ENCODE measurements at places on chromosomes 16 and 17.

- peak; percentile 50 for DNase-seq
These were observed 19.4 kb downstream of the PLCG2 start for GRCh38 chr16:81798311-81799137.

- peak; percentile 87 for DNase-seq
These were observed 3.5 kb upstream of the PKMYT1 start for GRCh38 chr16:2983706-2984136.

DNA sequence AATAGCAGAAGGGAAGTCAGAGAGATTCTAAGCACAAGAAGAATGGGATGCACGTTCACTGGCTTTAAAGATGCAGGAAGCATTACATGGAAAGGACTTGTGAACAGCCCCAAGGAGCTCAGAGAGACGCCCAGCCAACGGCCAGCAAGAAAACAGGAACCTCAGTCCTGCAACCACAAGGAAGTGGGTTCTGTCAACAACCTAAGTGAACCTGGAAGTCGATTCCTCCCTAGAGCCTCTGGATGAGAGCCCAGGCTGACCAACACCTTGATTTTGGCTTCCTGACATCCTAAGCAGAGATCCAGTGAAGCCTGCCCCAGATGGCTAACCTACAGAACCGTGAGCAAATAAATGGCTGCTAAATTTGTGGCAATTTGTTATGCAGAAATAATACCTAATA is 24.5 kb downstream of the GPR142 start:
- DNase-seq: no peak

- peak; percentile 34 for DNase-seq
These were observed 196.7 kb downstream of the CYB561 start for GRCh38 chr17:63249256-63250004.

GRCh38 chr16:8173111-8173644 is 417.1 kb downstream of the TMEM114 start:
- DNase-seq: peak; percentile 80

DNA sequence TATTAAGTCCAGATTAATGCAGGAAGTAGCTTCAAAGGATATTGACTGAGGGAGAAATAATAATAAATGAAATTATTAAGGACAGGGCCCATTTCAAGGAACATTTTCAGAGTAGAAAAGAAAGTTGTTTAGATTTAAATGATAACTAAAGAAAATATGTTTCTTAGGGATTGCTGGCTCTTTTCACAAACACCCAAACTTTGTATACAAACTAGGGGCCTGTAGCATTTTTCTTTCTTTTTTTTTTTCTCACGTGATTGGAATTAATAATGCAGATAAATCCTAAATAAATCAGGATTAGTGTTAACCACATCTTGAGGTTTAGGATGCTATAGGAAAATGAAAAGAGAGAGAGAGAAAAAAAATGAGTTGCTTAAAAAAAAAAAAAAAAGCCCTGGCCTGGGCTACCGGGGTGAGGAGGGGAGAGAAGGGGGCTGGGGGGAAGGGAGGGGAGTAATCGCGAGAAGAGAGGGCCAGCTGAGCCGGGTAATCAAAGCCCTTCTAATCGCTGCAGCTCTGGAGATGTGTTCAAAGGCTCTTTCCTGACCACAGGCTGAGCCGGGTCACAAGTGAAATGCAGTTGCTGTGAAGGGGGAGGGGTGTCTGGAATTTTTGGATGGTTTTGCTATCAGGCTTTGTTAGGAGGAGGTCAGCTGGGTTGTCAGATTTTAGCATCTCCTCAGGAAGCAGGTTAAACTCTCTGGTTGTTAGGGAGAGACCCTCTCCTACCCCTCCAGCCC is 104.6 kb upstream of the ZFHX3 start:
- no peak for DNase-seq
